ENCODE measurements at places on chromosomes 12 and 14.

GRCh38 chr14:39005044-39005880, 97.8 kb downstream of the SEC23A start:
- no peak for DNase-seq

- DNase-seq = no peak
These were observed 81.8 kb downstream of the IRF2BPL start for GRCh38 chr14:76946753-76947077.

- no peak for DNase-seq
These were observed 3.3 kb upstream of the RPLP0 start for GRCh38 chr12:120204171-120204570.

GRCh38 chr12:40714636-40715035, 22.4 kb downstream of the CNTN1 start:
- no peak for DNase-seq

GRCh38 chr14:100898465-100898864, 5.1 kb downstream of the RTL1 start:
- DNase-seq = no peak

GRCh38 chr12:59164991-59165718, 244.9 kb upstream of the LRIG3 start:
- DNase-seq = peak; percentile 41

- DNase-seq = no peak
These were observed 292.6 kb downstream of the C12orf75 start for GRCh38 chr12:105622846-105623736.

GRCh38 chr12:45547822-45548221, 181.7 kb upstream of the ARID2 start:
- DNase-seq = no peak

DNA sequence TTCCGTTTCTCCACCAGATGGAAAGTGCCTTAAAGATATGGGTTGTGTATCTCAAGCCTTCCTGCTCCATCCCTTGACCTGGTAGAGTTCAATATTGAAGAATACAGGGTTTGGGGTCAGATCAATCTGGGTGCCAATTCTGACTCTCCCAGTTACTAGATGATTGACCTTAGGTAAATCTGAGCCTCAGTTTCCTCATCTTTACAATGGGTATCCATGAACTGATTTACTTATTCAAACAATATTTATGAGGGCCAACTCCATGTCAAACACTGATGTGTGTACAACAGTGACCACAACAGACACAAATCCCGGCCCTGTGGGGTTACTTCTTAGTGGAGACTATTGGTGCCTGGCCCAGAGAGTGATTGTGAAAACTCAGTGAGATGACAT, 7.5 kb upstream of the FAIM2 start:
- no peak for DNase-seq

- DNase-seq = no peak
These were observed 31.0 kb downstream of the ARF6 start for GRCh38 chr14:49923881-49924280.

- DNase-seq = no peak
These were observed 198.9 kb downstream of the RBM19 start for GRCh38 chr12:113766879-113767878.

GRCh38 chr12:27385766-27386564, 53.3 kb downstream of the BMAL2 start:
- DNase-seq = no peak
